Stimulated activated CD4-positive, alpha-beta T cell treated with anti-CD3 and anti-CD28 coated beads, Interleukin-15, amount 100 ng/mL, for 1 hour (primary cell): ENCODE measurements at places on chromosomes 12 and 14.
A peak's percentile ranks its signal among the peaks of the same experiment; 100 is the strongest.

- DNase-seq: no peak
Measured at GRCh38 chr12:54328595-54329337, 3.8 kb downstream of the COPZ1 start.

DNA sequence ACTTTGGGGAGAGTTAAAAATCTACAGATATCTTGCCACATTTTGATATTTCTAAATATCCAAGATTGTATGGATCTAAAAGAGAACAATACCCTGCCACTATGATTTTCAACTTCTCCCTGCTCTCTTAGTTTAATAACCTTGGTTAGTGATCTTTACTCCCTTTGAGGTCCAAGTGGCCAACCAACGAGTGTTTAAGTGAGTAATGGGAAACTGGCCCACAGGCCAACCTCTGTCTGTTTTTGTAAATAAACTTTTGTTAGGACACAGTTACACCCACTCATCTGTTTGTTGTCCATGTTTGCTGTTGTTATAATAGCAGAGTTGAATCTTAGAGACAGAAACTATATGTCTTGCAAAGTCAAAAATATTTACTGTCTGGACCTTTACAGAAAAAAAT lies 30.9 kb upstream of the NKX2-1 start:
- DNase-seq: no peak

GRCh38 chr14:104424406-104425072 lies 155.0 kb upstream of the C14orf180 start:
- DNase-seq: no peak

- DNase-seq: no peak
Measured at GRCh38 chr12:118841588-118841987, 139.8 kb upstream of the SRRM4 start.

DNA sequence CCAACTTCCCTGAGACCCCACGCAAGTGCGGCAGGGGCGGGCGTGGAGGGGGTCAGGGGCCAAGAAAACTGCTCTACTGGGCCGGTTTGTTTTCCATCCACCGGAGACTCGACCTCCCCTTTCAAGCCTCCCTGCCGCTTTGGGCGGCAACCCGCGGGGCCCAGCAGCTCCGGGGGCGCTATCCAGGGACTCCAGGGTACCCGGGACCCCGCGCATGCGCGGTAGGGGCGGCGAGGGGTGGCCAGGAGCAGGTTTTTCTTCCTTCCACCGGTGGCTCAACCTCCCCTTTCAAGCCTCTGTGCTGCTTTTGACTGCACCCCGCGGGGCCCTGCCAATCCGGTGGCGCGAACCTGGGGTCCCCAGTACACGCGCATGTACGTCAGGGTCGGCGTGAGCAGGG lies 323.5 kb downstream of the ALG10 start:
- DNase-seq: no peak

- DNase-seq: peak; percentile 16
Measured at GRCh38 chr12:31118347-31119191, 44.9 kb downstream of the DDX11 start.

DNA sequence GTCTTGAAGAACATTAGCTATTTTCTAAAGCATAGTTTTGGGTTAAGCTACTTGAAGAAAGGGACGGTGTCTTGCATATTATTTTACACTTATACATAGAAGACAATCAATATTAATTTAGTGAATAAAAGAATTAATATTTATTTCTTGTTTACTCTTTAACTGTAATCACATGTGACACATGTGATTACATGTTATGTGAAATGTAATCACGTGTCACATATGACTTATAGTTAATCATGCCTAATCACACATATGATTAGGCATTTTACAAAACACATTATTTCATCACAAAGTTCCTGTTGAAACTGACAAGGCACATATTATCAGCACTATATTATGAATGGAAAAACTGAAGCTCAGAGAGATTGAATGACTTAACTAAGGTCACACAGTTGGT lies 4.8 kb downstream of the PAH start:
- no peak for DNase-seq

DNA sequence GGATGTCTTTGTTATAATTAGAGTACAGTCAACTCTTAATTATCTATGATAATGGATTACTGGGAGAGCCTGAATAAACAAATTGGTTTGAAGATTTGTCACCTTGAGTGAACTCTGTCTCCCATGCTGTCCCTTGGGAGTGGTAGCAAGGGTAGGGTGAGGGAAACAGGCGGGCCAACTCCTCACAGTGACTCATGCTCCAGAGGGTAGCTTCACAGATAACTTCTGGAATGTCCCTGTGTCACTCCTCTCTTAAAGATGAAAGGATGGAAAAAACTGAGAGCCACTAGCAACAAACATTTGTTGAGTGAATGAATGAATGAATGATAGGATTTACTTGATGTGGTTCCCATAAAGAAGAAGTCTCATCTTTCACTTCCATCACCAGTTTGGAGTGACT lies 53.5 kb downstream of the RASSF9 start:
- DNase-seq: no peak

- DNase-seq: no peak
Measured at GRCh38 chr14:76326918-76327689, 48.8 kb upstream of the ESRRB start.

DNA sequence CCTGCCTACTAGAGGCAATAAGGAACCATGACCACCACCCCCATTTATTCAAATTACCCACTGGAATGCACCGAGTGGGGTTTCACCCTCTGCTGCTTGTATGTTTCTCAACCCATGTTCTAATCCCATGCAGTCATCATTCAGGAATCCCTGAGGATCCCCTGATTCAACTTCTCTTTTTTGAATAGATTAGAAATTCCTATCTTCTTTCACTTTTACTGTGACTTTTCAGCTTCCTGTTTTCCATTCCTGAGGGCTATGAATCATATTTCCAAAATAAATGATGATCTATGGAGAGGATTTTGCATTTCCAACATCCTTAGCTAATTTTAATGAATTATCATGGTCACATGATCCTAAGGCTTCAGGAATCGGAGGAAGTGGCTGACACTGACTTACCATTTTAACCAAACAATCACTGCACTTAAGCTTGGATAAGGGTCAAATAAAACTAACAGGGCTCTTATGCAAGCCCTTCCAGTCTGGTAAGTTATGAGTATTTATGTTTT lies 19.4 kb upstream of the P2RX4 start:
- DNase-seq: no peak

DNA sequence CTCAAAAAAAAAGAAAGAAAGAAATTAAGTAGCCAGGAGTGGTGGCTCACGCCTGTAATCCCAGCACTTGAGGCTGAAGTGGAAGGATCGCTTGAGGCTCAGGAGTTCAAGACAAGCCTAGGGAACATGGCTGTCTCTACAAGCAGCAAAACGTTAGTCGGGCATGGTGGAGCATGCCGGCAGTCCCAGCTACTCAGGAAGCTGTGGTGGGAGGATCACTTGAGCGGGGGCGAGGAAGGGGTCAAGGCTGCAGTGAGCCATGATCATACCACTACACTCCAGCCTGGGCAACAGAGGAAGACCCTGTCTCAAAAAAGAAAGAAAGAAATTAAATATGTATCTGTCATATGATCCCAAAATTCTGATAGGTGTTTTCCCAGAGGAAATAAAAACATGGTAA lies 5.3 kb downstream of the RAD52 start:
- DNase-seq: no peak

DNA sequence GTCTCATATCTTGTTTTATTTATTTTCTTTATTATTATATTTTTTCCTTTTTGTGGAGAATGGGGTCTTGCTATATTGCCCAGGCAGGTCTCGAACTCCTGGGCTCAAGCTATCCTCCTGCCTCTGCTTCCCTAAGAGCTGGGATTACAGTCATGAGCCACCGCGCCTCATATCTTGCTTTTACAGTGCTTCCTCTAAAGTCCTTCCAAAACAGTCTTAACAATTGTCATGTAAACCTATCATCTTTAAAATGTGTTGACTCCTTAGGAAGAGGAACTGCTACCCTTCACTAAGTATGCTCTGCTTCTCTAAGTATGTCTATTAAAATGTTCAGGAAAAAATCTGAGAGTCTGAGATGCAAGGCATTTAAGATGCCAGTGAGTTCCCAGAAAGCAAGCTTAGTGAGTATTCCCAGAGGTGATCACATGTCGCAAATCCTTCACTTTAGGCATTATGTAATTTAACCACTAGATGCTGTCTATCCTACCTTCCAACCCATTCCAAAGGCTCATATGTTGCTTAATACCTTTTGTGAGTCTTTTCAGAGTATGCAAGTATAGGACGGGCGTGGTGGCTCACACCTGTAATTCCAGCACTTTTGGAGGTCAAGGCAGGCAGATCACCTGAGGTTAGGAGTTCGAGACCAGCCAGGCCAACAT lies 19.7 kb upstream of the FOXJ2 start:
- no peak for DNase-seq

GRCh38 chr14:71511152-71511551 lies 421.1 kb upstream of the RGS6 start:
- DNase-seq: no peak

GRCh38 chr12:63276537-63277365 lies 125.8 kb upstream of the AVPR1A start:
- no peak for DNase-seq

DNA sequence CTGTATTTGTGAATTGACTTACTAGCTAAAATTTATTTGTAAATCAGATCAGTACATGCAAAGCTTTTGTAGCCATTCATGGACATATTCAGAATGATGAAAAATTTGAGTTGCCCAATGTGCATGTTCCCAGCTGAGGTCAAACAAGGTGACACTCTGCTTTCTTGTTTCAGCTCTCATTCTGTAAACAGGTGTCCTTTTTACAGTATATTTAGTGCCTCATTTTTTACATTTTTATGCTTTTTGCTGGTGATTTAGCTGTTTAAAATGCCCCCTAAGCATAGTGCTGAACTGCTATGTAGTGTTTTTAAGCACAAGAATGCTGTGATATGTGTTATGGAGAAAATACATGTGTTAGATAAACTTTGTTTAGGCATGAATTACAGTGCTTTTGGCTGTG lies 76.3 kb downstream of the MIA2 start:
- no peak for DNase-seq

- DNase-seq: no peak
Measured at GRCh38 chr12:69608114-69608513, 2.6 kb downstream of the LRRC10 start.

- DNase-seq: no peak
Measured at GRCh38 chr14:99192028-99192621, 79.9 kb downstream of the BCL11B start.
